ENCODE measurements at places on chromosomes 4 and X.

- no peak for DNase-seq
Observed at GRCh38 chrX:153806999-153807575, 12.6 kb downstream of the SSR4 start.

DNA sequence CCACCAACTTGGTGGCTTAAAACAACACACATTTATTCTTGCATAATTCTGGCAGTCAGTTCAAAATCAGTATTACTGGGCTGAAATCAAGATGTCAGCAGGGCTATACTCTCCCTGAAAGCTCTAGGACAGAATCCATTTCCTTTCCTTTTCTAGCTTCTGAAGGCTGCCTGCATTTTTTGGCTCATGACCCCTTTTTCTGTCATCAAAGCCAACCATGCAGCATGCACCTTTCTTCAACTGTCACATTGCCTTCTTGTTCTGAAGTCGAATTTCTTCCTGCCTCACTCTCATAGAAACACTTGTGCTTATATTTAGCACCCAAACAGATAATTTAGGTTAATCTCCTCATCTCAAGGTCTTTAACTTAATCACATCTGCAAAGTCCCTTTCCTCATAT is 79.8 kb upstream of the PPP1R2C start:
- DNase-seq: no peak

DNA sequence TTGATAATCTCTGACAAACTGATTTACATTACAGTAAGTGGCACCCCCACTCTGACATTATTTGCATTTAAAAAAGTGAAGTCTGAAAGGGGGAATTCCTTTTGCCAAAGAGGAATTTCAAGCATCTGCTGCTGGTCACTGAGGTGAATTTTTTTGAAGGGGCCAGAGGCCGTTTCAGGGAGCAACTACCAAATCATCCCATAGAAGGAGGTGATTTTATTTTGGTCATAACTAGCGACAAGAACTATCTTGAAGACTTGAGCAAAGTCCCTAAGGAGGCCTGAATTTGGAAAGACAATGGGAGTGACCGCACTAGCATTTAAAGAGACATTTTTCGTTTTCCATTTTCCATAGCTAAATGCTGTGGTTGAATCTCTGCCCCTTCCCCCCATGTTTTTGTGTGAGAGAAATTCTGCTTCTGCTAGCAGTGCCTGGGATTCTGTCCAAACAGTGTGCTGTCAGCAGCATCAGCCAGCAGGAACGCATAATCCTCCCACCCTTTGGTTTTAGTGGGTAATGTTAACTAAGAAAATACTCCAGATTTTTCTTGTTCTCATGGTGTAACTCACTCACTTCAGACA is 110.1 kb upstream of the MED14 start:
- no peak for DNase-seq

- no peak for DNase-seq
Observed at GRCh38 chrX:65608026-65608425, 59.4 kb upstream of the MSN start.

GRCh38 chr4:166386491-166387360 is 513.7 kb downstream of the TLL1 start:
- DNase-seq: no peak

GRCh38 chr4:74097631-74098426 is 1.2 kb downstream of the CXCL2 start:
- DNase-seq: no peak

DNA sequence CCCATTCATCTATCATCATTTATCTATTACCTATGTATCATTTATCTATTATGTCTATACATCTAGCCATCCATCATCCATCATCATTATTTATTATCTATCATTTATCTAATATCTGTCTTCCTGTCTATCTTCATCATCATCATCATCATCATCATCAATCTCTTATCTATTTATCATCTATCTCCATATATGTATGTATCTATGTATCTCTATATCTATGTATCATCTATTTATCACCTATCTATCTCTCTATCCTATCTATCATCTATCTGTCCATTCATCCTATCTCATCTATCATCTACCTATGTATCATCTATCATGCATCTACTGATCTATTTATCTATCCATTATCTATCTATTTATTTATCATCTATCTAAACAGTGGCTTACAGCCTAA is 3.8 kb upstream of the GYG2 start:
- DNase-seq: no peak

GRCh38 chr4:158530381-158530780 is 8.7 kb downstream of the RXFP1 start:
- DNase-seq: no peak

DNA sequence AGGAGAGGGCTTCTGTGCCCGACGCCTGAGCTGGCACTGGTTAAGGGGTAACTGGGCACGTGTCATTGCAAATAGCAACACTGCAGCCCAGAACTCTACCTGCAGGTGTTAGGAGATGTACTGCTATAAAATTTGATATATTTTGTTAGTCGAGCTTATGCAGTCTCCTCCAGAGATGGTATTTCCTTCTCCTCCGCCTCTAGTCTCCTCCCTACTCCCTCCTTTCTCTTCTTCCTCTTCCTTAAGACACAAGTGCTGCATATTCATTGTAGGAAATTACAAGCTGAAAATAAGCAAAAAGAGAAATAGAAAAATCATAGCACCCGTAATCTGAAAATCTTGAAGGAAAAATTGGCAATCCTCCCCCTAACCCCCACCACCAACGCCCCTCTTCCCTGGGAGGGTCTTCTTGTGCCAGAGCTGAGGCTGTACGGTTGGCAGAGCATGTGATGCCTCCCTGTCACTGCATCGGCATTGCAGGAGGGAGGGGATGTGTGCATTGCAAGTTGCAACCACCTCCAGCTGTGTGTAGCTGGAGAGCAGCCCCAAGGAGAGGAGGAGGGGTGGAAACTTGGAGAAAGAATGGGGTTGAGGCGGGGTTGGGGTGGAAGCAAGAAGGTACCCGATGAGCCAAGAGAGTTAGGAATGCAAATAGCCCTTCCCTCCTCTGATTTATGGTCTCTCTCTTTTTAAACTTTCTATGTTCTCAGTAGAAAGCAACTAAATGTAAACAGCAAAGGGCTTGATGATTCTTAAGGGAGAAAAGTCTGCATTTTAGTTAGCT is 48.3 kb upstream of the MND1 start:
- no peak for DNase-seq

- no peak for DNase-seq
Observed at GRCh38 chrX:43592597-43592996, 63.5 kb upstream of the MAOA start.

DNA sequence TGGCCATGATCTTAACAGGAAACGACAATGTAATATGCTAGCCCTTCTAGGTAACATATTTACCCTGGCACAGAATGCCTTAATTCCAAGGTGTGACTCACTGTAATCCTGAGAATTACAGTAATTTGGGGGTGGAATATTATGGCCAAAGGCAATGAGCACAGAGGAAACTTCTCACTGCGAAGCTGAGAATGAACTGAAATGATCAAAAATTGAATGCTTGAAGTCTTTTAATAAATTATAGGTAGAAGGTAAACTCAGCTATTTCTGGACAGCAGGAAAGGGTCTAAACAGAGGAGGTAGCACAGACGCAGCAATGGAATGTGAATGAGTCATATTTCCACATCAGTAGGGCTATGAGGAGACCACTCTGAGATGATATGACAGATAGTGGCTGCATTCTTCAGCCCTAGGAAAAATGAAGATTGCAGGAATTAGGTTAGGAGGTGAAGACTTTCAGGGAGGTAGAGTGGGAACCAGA is 312.6 kb downstream of the PACRGL start:
- DNase-seq: no peak

- DNase-seq: peak; percentile 1
Observed at GRCh38 chr4:147984065-147984777, 252.3 kb downstream of the ARHGAP10 start.

- DNase-seq: no peak
Observed at GRCh38 chr4:69707807-69708206, 52.6 kb downstream of the SULT1B1 start.
